ENCODE measurements at places on chromosomes 1 and 21. TPM values are rescaled to one million over a fixed set of nuclear protein-coding genes. Genes with fewer than 3 reads are reported as not detected.
A peak's percentile ranks its signal among the peaks of the same experiment; 100 is the strongest.

DNA sequence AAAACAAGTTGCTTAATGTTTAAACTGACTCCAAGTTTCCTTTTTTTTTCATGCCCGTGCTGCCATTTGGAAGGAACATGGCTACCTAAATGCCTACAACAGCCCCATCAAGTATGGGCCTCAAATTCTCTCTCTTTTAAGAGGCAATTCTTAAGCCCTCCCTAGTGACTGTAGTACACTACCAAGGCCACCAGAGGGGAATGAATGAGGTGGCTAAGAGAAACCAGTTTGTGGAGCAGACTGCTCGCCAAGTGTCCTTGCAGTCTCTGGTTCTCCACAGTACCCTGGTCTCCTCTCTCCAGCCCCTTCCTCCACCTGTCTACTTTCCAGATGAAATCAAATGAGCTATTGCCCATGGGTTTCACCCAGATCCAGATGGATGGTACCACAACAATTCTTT is 1809.6 kb downstream of the BRINP3 start:
- no peak for DNase-seq

GRCh38 chr1:104467590-104467989 is 717.9 kb downstream of the AMY1C start:
- no peak for DNase-seq

Gene SLC45A1
- polyA plus RNA-seq, result 0.44 TPM

Gene APOBEC4
- polyA plus RNA-seq, result not detected

- DNase-seq, result no peak
Observed at GRCh38 chr1:89688607-89689006, 55.7 kb downstream of the LRRC8C start.

Gene CLDN17
- not detected for polyA plus RNA-seq

Gene C8A
- polyA plus RNA-seq, result not detected

GRCh38 chr1:11055676-11056075 is 4.1 kb downstream of the SRM start:
- DNase-seq, result no peak

- no peak for DNase-seq
Observed at GRCh38 chr21:36929622-36930021, 36.8 kb downstream of the HLCS start.

GRCh38 chr1:38758820-38759219 is 100.8 kb downstream of the RRAGC start:
- DNase-seq, result no peak

- DNase-seq, result no peak
Observed at GRCh38 chr1:26857473-26858060, 5.4 kb upstream of the SFN start.

Gene PLA2G5
- not detected for polyA plus RNA-seq

DNA sequence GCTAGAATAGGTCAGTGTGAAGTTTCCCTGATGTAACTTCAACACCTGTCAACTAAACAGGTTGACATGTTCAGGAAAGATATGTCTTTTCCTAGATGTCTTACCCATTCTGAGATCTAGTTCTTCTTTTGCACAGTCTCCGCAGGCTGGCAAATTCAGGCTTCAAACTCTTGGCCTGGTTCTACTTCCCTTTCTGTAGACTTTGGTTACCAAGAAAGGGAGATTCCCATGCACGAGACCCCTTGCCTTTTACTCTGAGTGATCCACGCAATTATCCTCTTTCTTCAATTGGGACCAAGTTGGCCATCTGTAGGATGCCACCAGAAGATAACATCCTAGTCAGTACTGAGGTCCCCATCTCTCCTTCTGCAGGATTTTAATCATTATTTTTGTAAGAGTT is 2.0 kb downstream of the CFAP45 start:
- DNase-seq, result no peak

DNA sequence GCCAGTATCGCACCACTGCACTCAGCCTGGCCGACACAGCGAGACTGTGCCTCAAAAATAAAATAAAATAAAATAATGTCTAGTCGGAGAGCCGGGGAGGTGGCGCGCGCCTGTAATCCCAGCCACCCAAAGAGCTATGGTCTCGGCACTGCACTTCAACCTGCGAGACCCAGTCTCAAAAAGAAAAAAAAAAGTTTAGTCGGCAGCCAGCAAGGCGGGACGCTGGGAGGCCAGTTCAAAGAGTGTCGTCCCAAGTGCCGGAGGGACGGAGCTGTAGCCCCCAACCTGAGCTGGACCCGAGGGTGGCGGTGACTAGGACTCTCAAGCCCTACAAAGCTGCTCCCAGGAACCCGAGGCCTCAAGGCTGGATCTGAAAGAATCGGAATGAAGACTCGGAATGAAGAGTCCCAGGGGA is 632 bp upstream of the FALEC start:
- no peak for DNase-seq

DNA sequence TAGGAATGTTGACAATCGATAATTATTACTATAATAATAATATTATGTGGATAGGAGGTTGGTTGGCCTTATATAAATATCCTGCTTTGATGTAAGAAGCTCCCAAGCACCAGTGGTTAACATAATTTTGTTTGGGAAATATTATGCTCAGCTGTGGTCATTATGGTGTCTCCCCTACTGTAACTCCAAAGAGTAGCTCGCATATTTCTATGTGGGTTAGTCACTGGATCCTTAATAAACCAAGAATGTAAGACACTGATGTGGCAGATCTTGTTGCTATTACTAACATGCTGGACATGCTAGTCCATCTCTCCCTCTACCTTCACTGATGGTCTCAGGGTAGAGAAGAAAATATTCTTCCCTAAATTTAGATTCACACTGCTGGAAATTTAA is 79.2 kb upstream of the RALGPS2 start:
- DNase-seq, result peak; percentile 70

DNA sequence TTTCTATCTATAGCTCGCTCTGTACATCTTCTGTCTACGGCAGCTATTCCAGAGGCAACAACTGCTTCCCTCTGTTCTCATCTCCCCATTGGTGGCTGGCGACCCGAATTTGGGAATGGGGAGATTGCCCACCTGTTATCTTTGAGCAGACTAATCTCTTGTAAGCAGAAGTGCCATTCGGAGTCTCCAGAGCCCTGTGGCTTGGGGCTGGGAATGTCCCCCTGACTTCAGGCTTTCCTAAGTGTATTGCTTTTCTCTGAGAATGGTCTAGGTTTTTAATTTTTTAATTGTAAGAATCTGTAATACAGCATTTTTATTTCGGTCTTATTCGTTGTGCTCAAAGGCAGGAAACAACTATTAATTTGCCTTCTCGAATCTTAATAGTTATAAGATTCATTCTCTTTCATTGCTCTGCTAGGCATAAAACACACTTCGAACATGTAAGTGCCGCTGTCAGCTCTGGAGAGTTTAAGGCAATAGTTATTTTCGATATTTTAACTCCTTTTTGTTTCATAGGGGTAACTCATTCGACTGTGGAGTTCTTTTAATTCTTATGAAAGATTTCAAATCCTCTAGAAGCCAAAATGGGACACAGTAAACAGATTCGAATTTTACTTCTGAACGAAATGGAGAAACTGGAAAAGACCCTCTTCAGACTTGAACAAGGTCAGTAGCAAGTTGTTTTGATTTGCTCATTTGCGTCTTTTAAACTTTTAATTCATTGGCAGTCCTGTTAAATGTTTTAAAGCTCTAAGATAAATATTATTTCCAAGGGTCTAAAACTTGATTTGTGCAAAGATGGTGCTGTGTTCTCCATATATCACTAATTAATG is 514 bp downstream of the AGL start:
- DNase-seq, result no peak

GRCh38 chr1:109104364-109105151 is 9.4 kb upstream of the ELAPOR1 start:
- no peak for DNase-seq

DNA sequence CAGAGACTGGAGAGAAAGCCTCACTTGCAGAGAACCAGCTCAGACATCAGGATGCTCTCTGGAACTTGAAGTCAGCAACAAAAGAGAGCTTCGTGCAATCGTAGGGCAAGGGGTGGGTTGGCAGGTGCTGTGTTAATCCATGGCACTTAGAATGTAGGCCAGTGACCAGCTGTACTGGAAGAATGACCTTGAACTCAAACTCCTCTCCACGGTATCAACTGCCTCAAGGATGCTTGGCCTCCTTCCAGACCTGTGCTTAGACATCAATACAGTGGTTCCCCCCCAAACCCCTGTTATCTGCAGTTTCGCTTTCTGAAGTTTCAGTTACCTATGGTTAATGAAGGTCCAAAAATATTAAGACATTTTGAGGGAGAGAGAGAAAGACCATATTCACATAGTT is 6.5 kb downstream of the KANK4 start:
- DNase-seq, result no peak

Gene OR2G6
- polyA plus RNA-seq, result not detected

DNA sequence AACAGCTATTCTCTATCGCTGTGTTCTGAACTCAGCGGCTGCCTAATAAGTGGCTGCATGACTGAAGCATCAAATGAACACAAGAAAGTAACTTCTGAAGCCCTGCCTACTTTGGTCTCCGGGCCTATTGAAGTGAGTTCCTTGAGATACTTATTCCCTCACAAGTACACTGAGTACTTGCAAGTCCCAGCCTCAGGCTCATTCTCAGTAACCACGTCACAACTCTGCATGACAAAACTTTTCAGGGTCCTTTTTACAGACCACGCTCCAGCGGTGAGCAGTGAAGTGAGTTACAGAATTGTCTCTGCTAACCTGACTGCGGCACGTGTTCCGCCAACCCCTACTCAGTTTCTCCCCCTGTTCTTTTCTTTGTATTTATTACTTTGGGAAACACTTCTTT is 1342.7 kb upstream of the ADGRL4 start:
- DNase-seq, result no peak

GRCh38 chr1:153527683-153528040 is 8.1 kb downstream of the S100A6 start:
- DNase-seq, result no peak

DNA sequence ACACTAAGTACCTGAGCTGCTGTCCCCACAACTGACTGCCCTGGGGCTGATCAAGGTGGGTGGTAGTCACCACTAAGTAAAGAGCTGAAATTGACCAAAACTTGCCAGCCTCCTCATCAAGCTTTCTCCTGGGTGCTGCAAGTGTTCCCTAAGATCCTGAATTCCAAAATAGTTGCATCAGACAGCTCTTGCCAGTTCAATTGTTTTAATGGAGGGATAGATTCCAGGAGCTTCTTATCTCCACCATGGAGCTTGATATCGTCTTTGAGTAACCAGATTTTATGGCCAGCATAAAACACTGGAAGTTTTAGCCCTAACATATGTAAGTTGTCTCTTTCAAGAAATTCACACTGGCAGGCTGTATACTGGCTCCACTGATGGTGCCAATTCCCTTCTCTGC is 90.3 kb downstream of the NID1 start:
- DNase-seq, result no peak

Gene ZNF691
- 5.6 TPM for polyA plus RNA-seq

Gene GJB5
- not detected for polyA plus RNA-seq

DNA sequence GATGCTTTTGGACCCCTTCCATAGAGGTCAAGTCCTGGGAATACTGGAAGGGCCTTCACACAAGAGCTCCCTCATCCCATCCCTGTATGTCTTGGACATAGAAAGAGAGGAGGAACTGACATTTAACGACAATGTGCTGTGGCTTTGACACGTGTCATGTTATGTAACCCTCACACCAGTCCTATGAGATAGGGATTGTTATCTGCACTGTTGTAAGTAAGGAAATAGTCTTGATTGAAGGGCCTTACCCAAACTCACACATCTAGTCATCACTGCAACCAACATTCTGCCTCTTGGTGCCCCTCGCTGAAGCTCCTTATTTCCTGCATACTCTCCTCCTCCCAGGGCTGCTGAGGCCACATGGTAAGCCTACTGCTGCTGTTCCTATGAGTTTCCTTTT is 63.7 kb upstream of the ANGPTL1 start:
- DNase-seq, result no peak

- no peak for DNase-seq
Observed at GRCh38 chr21:29164323-29164942, 34.0 kb downstream of the MAP3K7CL start.

DNA sequence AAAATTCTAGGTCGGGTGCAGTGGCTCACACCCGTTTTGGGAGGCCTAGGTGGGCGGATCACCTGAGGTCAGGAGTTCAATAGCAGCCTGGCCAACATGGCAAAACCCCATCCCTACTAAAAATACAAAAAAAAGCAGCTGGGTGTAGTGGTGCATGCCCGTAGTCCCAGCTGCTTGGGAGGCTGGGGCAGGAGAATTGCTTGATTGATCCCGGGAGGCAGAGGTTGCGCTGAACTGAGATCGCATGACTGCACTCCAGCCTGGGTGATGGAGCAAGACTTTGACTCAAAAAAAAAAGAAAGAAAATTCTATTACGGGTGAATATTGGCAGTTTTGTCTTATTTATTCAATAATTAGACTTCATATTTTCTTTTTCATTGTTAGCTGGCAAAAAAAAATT is 62.1 kb downstream of the SNX7 start:
- no peak for DNase-seq
